ENCODE measurements at places on chromosomes 4 and X.

DNA sequence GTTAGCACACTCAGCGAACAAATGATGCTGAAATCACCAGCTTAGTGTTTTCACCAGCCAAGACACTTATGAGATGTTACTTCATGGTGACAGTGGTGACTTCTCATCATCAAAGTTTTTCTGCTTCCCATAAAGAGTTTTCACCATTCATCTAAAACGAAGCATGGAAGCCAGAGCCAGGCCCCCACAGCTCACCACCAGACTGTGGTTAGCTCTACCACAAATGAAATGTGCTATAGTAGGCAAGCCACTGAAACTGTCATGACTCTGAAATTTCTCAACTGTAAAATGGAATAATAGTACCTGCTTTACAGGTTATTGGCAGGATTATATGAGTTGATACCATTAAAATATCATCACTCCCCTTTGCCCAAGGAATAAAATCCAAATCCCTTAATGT is 56.4 kb upstream of the HHIP start:
- DNase-seq = no peak

GRCh38 chr4:29310252-29310651 is 1409.9 kb upstream of the PCDH7 start:
- no peak for DNase-seq

GRCh38 chrX:142249721-142250120 is 44.6 kb upstream of the MAGEC2 start:
- DNase-seq = no peak

DNA sequence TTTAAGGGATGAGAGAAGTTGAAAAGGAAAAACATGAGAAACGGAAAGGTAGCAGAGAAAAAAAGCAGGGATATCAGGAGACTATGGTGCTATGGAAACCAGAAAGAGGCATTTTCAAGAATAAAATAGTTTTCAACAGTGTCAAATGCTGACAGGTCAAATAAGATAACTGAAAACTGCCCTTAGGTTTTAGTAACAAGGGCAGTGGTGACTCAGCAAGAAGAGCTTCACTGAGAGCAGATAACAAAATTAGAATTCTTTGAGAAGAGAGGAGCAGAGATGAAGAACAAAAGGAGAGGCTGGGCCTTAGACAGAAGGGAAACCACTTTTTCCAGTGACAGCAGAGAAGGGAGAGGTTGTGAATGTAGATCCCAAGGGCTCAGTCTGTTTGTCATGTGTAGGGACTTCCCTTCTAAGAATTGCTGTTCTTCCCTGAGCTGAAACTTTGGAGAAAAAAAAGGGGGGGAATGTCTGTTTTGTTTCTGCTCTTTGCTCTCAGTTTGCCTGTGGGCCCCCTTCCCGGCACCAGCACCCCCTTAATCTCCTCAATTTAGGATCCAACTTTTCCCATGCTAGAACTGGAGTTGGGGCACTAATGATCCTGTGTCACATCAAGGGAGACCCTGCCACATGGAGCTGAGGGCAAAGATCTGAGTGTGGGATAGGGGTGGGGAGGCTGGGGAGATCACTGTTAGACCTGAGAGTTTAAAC is 26.8 kb upstream of the MAGEA10 start:
- no peak for DNase-seq

- DNase-seq = no peak
Measured at GRCh38 chr4:40307627-40308497, 27.3 kb upstream of the CHRNA9 start.

DNA sequence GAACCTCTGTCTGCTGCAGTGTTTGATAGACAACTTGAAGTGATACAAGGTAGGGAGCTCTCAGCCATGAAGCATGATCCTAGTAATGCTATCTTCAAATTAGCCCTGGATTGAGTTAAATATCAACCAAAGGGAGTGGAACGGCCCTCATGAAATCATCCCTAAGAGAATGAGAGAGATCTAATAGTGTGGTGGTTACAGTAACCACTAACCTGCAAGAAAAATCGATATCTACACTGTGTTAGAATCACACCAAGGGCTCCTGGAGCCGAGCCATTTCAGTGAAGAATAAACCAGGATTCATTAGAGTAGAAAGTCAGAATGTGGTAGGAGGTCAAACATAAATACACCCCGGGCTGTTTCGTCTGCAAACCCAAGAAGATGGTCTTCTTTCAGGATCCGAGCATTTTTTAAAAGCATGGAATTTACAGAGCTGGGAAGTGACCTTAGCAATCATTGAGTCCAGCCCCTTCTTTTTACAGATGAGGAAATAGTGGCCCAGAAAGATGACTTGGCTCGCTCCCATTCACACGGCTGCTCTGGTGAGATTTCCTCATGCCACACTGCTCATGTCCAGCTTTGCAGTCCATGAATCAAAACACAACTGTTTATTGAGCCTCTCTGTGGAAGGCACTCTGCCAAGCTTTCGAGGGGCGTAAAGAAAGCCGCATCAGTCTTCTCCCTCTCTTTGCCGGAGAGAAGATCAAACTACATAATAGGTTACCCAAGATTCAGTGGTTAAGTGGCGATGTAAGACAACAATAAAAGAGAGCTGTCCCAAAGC is 5.5 kb upstream of the DCTD start:
- no peak for DNase-seq

DNA sequence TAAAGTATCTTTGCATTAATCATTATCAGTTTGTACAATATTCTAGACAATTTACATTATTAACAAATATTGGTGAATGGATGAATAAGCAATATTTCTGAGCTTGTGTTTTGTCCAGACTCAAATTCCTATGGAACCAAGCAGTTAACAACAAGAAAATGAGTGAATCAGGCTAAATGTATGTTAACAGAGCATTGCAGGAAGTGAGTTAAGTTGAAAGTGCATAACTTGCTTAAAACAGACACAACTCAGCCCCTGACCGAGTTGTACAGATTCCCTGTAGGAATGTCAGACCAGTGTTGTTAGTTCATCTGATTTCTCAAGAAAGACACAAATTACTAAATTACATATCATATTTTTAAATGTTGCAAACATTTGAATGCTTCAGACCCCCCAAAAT is 23.7 kb upstream of the CSN1S1 start:
- DNase-seq = no peak

- no peak for DNase-seq
Measured at GRCh38 chr4:2248044-2248780, 6.3 kb upstream of the HAUS3 start.

DNA sequence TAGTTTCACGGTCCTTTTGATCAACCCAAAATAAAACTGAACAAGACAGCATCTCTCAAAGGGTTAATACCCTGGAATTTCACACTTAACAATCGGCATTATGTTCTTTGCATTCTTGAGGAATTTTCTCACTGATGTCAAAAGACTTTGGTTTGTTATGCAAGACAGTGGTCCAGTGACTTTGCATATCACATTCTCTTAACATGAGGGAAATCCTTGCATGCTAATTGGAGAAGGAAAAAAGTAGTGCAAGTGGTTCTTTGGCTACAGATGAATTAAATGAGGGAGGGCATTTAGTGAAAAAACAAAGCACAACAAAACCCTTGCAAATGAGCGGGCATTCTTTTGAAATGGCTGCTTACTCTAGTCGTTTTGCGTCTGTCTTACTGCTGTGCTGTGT is 105.1 kb upstream of the LIMCH1 start:
- DNase-seq = peak; percentile 74

- DNase-seq = no peak
Measured at GRCh38 chr4:102298716-102299115, 46.6 kb downstream of the SLC39A8 start.

DNA sequence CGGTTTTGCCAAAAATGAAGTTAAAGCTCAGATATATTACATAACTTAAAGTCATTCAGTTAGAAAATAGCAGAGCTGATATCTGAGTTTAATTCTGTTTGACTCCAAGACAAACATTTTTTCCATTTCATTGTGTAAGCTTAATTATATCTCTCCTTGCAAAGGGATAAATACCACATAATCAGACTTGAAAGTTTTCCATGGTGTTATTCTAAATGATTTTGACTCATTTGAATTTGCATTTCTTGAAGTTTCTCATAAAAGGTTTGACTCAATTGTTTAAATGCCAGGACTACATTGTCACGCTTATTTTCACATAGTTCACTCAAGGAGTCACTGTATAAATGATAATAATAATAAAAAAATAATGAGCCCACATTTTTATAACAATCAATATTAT is 39.4 kb upstream of the DDX60 start:
- no peak for DNase-seq

DNA sequence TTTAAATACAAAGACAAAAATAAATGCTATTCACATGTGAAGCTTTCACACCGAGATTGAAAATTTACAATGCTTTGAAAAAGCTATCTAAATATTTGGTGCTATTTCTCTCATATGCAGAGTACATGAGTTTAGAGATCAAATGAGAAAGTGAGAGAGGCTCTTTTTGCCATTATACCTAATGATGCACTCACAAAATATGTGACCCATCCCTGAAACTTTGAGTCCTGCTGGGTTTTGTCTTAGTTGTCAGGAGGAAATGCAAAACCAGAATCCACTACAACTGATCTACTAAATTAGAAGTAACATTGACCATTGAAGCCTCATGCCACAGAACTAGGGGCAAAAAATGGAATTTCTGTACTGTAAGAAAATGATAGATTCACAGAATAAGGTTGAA is 251.7 kb downstream of the MAPK10 start:
- DNase-seq = no peak

GRCh38 chr4:153117554-153117953 is 86.7 kb upstream of the TRIM2 start:
- DNase-seq = no peak

DNA sequence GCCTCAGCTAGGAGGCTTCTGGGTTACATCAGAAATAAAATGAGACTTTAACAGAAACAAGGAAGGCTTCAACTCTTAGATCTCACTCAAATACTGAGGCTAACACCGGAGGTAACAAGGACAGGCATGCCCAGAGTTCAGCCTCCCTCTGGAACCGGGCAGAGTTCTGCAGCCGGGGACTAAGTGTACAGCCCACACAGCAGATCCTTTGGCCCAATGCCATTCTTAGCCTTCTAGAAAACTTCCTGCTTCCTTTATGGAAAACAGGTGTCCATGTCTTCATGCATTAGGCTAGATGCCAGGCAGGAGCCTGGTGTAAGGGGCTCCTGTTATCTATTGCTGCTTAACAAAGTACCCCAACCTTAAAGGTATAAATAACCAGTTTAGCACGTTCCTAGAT is 369.7 kb downstream of the BCOR start:
- no peak for DNase-seq

DNA sequence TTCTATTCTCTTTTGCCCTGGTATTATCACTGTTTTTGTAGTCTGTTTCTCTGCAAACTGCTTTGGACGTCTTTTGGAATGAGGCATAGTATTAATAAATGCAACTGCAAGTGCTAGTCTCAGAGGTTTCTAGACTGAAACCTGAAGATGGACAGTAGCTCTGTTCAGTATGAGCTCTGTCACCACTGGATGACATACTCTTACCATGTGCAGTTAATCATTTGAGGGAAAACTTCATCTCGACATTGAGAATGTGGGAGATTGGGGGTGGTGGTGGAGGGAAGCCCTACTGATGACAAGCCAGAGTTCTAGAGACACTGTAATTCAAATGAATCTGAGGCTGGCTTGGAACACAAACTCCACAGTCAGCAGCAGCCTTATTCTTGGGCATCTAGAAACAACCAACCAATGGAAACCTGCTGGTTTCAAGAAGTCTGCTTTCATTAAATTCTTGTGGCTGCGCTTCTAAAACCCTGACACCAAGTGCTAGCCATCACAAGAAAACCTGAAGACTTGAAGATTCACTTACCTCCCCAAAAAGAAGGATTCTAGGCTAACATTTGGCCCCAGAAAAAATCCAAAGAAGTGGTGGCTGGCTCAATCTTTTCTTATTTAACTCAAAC is 161.7 kb downstream of the RASL11B start:
- no peak for DNase-seq

- DNase-seq = no peak
Measured at GRCh38 chr4:158304694-158305093, 94.4 kb downstream of the TMEM144 start.

- DNase-seq = no peak
Measured at GRCh38 chrX:13103914-13104274, 59.5 kb upstream of the FAM9C start.

DNA sequence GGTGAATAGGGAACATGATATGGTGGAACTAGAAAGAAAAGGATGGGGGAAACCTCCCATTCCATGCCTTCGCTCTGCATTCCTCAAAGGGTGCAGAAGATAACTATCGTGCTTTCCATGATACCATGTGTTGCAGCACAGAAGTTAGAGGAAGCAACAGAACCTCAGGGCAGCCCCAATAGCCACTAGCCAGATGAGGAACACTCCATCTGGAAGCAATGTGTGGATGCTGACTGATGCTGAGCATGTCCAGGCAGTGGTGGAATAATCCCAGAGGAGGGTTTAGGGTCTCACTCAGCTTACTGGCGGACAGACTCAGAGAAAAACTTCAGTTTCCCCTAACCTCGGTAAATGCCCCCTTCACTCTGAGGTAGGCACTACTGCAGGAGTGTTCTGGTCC is 7.5 kb downstream of the SMIM10 start:
- DNase-seq = no peak

DNA sequence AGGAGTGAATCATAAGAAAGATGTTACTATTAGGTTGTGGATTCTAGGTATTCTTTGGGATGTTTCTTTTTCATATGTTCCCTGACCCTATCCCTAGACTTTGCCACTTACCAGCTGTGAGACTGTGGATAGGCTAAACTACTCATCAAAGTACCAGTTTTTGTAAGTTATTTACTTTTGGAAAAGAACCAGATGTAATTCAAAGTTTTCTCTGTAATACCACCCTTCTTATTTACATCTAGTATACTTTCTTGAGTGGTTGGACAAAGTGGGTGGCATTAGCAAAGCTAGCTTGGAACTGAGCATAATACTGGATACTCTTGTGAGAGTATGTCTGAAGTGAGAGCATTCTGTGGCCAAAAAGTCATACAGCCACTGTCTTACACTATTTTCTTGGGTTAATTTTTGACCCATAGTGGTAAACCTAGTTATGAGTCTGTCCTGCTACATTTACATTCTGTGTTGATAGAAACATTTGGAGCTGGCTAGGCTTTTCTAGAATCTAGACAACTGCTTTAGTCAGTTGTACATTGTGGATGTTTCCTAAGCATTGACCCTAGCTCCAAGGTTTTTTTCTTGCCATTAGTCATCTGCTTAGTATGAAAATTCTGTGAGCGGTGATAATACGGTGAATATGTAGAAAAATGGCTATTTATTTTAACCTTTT is 41.7 kb downstream of the KDM6A start:
- no peak for DNase-seq

GRCh38 chrX:37302569-37302968 is 46.6 kb upstream of the PRRG1 start:
- DNase-seq = no peak
